Dorsolateral prefrontal cortex (tissue), 122 donors: ENCODE measurements at places on chromosomes 16 and 17. TPM values are rescaled to one million over a fixed set of nuclear protein-coding genes. Genes with fewer than 3 reads are reported as not detected.

SLFN12L gene
- 1.7 TPM for total RNA-seq

DNA sequence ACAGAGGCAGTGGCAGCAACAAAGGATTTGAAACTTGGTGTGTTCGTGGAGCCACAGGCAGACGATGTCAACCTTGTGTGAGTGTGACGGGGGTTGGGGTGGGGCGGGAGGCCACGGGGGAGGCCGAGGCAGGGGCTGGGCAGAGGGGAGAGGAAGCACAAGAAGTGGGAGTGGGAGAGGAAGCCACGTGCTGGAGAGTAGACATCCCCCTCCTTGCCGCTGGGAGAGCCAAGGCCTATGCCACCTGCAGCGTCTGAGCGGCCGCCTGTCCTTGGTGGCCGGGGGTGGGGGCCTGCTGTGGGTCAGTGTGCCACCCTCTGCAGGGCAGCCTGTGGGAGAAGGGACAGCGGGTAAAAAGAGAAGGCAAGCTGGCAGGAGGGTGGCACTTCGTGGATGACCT is 25.5 kb downstream of the STH start:
- DNase-seq = no peak

- DNase-seq = no peak
Observed at GRCh38 chr16:12059216-12059769, 82.8 kb downstream of the SNX29 start.

DNA sequence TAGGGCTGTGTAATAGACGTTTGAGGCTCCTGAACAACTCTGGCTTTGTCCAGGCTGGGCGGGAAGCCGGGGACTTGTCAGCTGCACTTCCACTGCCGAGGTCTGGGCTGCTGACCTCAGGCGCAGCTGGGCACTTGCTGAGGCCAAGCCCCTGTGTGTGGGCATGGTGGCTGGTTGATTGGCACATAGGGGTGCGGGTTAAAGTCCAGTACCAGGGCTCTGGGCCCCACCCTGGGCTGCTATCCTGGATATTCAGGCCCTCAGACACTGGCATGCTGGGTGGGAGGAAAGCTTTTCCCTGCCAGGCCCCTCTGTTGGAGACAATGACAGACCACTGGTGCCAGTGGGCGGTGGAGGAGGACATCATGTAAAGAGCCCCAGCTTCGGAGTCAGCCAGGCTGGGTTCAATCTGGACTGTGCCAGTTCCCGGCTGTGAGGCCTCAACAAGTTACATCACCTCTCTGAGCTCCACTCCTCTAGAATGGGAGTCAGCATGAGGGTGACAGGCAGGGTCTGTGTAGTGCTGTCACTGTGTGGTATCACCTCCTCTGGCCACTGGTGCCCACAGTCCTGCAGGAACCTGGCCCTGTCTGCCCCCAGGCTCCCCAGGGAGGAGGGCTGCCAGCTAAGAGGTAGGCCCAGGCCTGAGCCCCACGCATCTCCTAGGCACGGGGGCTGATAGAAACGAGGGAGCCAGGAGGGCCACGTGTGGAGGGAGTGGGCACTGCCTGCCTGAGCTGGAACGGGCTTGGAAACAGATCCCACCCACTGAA is 42.5 kb downstream of the PSME3IP1 start:
- peak; percentile 96 for DNase-seq

- no peak for DNase-seq
Observed at GRCh38 chr16:12501707-12502457, 301.8 kb downstream of the CPPED1 start.

DNA sequence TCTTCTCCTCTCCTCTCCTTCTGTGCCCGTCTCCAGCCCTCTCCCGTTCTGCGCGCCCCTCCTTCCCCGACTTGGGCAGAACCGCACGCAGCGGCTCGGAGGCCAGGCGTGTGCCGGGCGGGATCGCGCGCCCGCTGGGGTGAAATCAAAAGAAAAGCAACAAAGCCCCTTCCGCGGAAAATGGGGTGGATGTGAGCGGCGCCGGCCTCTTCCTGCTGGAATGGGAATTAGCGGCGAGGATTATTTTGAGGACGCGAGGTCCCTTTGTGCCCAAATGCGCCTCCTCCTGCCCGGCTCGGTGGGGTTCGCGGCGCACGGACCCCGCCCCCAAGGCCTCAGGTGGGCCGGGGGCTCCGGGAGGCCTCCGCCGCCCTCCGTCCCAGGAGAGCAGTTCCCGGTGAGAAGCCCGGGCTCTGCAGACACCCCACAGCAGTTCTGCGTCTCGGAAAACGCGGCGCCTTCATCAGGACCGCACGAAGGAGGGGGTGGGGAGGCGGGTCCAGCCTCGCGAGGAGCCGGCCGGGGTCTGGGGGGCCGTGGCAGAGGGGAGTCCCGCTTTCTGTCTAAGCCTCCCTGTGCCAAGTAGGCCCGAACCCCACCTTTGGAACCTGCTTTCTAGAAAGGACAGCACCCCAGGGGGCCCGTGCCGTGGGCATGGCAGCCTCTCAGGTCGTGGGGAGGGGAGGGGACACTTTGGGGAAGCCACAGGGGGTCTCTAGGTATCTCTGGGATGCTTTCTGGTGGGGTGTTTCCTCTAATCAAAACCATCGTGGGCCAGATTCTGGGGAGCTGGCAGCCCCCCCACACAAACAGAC is 91.0 kb upstream of the CBX4 start:
- DNase-seq = no peak

- no peak for DNase-seq
Observed at GRCh38 chr16:85963753-85964285, 64.9 kb downstream of the IRF8 start.

DNA sequence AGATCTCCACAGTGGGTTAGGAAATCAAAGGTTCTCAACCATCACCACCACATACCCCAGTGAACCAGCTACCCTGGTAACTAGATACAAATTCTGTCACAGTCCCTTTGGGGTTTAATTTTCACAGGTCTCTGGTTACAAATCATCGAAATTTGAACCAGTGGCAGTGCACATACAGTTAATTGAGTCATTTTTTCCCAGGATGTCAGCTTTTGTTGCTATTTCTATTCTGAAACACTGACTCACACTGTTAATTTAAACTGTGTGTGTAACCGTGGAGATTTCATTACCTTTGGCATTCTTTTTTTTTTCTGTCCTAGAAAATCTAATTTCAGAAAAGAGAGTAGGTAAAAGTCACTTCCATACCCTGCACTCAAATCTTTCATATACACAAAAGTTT is 511.5 kb downstream of the TOX3 start:
- DNase-seq = no peak

BBS2 gene
- 219 TPM for total RNA-seq

TMEM204 gene
- total RNA-seq = 6.4 TPM

DNA sequence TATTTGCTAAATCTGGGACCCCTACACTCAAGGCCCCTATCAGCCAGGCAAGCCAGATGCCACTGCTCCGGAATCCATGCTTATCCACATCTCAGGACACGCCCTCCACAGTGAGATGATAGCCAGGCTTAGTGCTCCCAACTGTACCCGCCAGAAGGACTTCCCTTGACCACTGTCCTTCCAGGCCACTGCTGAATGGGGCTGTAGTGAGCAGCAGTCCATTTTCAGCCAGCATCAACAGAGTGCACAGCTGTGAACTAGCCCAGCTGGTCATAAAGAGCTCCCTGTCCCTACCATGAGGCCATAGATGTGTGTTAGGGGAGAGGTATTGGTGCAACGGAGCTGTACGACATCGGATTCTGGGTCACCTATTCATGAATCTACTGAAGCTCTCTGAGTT is 13.0 kb upstream of the MED9 start:
- DNase-seq = no peak

NDRG4 gene
- 894 TPM for total RNA-seq

GRCh38 chr17:59651346-59651745 is 31.7 kb downstream of the CLTC start:
- no peak for DNase-seq

KRT27 gene
- total RNA-seq = not detected

ABR gene
- total RNA-seq = 458 TPM

DNA sequence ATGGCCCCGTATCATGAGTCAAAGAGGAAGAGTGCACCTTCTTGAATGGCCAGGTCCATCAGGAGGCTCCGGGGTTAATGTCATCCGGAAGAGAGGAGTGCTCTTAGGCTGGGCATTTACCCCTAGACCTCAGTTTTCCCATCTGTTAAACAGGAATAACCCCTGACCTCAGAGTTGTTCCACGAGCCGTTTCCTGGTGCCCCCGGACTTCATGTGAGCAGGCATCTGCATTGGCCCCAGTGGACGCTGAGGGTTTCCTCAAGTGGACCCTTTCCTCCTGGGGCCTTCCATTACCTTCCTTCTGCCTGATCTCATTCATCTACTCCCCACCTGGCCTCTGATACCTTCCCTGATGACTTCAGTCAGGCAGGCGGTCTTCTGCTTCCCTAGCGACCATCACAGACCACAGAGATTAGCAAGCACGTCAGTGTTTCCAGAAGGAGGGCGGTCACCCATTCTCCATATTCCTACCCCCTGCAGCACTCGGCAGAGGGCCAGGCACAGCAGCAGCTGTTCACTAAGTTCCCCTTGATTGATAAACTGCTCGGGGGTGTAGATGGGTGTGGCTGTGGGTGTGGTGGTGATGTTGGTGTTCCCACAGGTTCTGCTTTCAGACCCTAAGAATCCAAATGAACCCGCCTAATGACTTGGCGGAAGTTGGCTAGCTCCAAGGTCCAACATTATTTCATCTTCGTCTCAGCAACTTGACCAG is 346.6 kb upstream of the TNRC6C start:
- DNase-seq = no peak

GRCh38 chr17:82213251-82214011 is 789 bp upstream of the CCDC57 start:
- DNase-seq = peak; percentile 80

TMEM235 gene
- 14.9 TPM for total RNA-seq

- DNase-seq = no peak
Observed at GRCh38 chr16:85989863-85990643, 91.1 kb downstream of the IRF8 start.

- no peak for DNase-seq
Observed at GRCh38 chr16:12429756-12430155, 373.9 kb downstream of the CPPED1 start.

GRCh38 chr16:69364088-69364487 is 12.5 kb upstream of the TMED6 start:
- no peak for DNase-seq

ODAD4 gene
- total RNA-seq = 7.2 TPM

GRCh38 chr16:27600381-27600780 is 50.4 kb downstream of the KATNIP start:
- DNase-seq = no peak

- no peak for DNase-seq
Observed at GRCh38 chr17:72684405-72685020, 408.0 kb downstream of the SLC39A11 start.

RPL19 gene
- 487 TPM for total RNA-seq
